ENCODE measurements at places on chromosomes 7 and 10.

GRCh38 chr10:97180986-97181385, 4.8 kb downstream of the SLIT1 start:
- DNase-seq: no peak

GRCh38 chr10:62136931-62137330, 131.7 kb downstream of the RTKN2 start:
- DNase-seq: no peak

DNA sequence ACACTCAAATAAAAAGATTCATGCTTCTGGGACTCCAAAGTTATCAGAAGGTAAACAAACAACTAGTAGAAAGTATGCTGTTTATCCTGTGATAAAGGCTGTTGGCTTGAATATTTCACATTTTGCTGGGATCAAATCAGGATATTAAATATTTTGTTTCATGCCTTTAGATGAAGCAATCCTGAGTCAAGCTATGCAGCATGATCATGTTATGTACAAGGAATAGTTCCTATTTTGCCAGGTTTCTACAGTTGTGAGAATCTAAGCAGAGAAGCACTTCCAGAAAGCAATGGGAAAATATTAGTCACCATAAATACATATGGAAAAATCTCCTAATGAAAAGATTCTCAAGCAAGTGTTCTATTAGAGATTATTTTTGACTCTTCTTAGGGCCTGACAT, 262.8 kb upstream of the PCDH15 start:
- DNase-seq: no peak

DNA sequence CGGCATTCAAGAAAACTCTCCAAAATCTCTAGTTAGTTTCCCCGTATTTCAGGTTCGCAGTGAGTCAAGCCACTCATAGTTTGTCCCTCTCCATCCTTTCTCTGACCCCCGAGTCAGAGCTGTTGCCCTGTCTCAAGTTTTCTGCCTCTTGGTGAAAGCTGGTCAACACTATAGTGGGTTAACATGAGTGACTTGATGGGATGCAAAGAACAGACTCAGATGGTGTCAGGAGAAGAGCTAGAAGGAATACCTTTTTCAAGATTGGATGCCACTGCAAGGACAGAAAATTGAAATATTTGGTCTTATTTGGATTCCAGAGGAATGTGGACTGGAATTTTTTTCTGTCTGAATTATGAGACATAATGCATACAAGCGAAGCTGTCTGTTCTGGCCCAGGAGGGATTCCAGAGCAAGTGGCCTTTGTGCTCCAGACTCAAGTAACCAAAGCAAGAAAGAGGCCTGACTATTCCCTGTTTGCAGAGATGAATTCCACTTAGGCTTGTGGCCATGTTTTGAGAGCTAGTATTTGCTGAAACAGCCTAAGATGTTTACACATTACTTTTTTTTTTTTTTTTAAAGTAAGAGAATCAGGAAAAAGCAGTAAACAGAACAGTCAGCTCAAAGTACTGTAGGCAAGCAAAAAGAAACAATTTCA, 67.4 kb downstream of the VWC2 start:
- no peak for DNase-seq

GRCh38 chr7:69105092-69105491, 493.2 kb upstream of the AUTS2 start:
- no peak for DNase-seq

DNA sequence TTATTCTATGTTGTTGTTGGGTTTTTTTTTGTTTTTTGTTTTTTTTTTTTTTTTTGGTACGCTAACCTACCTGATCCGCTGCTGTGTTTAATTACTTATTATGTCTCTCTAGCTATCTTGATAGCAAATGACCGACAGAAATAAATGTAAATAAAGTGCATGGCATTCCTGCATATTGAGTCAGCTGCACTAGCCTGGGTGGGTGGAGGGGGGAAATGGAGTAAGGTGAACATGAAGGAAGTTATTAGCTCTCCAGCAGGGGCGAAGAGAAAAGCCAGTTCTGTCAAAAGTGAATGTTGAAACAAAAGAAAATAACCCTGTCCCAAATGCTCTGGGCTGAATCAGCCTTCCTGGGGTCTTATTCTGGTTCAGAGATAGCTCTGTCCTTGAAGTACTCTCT, 210.7 kb upstream of the MDFIC start:
- DNase-seq: no peak

DNA sequence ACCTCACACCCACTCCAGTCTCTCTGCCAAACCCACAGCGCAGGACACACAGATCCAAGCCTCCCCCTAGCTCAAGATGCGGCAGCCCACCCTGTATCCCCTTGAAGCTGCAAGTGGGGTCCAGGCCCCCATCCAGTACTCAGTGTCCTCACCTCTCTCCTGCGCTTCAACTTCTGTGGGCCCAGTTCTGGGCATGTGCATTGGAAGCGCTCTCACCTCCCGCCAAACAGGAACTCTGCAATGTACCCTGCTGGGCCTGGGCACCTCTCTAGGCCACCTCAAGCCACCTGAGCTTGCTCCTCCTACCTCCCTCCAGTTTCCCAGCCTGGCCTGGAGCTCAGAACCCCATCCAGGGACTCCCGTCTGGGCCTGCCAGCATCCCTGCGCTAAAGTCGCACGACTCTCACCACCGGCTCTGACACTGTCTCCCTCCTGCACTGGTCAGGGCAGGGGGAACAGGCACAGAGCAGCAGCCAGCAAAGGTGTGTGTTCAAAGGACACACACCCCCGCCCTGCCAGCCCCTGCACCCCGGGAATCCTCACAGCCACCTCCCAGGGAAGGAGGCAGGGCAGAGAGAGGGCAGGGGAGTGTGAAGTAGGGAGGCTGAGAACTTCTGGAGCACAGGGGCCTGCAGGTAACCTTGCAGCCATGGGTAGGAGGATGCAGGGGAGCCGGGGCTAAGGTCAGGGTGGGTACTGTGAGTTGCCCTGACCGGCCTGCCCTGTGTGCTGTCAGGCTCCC, 51.7 kb upstream of the MSMB start:
- no peak for DNase-seq

- no peak for DNase-seq
Observed at GRCh38 chr10:123665491-123666286, 466 bp upstream of the GPR26 start.

GRCh38 chr7:82257118-82257695, 186.4 kb downstream of the CACNA2D1 start:
- no peak for DNase-seq

- DNase-seq: no peak
Observed at GRCh38 chr10:62323751-62324150, 50.4 kb upstream of the ZNF365 start.

Measured in common myeloid progenitor, CD34-positive (primary cell).